Activated CD8-positive, alpha-beta T cell treated with anti-CD3 and anti-CD28 coated beads for 36 hours (primary cell): ENCODE measurements at places on chromosomes 2 and 18.

- DNase-seq = no peak
Measured at GRCh38 chr2:38613126-38613848, 10.6 kb upstream of the HNRNPLL start.

GRCh38 chr2:67627456-67628207 lies 230.5 kb downstream of the ETAA1 start:
- DNase-seq = no peak

DNA sequence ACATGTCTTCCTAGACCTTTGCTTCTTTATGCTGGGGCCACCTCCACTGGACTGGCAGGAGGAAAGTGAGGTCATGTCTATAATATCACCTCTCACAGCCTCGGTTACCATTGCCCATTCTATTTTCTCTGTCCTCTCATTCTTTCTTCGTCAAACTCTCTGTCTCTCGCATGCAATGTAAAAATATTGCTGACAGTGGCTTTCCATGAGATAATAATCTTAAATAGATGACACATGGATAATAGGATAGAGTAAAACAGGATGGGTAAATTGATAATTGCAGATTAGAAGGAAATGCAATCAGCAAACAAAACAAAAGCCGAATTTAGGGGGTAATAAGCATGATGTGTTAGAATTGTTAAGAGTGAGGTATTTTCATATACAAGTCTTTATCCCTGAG lies 215.7 kb upstream of the PARD3B start:
- no peak for DNase-seq

- DNase-seq = peak; percentile 91
Measured at GRCh38 chr2:46943881-46944798, 28.5 kb upstream of the MCFD2 start.

DNA sequence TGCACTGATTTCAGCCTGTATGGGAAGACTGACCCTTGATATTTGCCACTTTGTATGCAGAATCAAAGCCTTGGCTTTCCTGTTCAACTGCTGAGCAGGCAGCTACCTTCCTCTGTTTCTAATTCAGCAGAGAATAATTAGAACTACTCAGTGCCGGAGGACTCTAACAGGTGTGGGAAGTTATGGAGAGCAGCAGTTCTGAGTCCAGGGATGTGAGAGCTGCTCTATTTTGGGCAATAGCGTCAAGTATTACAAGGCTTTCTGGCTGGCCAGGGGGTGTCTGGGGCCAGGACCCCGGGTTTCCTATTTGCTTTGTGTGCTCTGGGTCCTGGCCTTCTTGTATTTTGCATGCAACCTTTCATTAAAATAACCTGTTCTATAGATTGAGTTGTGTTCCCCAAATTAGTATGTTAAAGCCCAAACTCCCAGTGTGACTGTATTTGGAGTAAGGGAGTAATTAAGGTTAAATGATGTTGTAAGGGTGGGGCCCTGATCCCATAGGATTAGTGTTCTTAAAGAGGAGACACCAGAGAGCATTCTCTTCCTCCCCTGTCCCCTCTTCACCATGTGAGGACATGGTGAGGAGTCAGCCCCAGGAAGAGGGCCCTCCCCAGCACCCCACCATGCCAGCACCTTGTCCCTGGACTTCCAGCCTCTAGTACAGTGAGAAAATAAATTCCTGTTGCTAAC lies 5.6 kb upstream of the NTSR2 start:
- DNase-seq = no peak

DNA sequence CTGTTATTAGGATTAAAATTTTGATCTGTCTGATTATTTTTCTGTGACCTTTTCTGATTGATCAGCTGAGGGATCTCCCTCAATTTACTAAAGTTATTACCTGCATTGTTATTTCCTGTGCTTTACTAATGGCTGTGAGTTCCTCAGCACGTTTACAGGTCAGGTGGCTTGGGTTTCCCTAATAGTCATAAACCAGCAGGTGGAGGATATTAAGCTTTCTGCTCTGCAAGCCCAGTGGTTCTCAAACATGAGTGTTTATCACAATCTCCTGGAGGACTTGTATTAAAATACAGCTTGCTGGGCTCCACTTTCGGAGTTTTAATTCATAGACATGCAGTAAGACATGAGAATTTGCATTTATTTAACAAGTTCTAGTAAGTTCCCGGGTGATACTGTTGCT lies 22.4 kb upstream of the UGP2 start:
- DNase-seq = no peak

GRCh38 chr2:161238560-161239325 lies 69.5 kb upstream of the PSMD14 start:
- peak; percentile 76 for DNase-seq

DNA sequence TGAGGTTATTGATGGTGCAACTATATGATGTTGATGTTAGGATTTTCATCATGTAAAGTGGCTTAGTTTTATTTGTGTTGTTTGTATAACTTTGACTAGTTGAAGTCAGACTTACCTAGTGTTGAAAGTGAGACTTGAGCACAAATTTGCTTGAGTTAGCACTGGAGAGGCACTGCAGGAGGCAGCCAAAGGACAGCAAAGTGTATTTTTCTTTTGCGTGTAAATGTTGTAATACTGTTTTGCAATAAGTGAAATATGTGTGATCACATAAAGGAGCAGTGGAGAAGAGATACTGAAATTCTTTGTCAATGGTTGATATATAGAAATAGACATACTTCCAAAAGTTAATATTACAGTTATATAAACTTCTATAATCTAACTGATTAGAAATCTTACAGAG lies 332.0 kb upstream of the RAB12 start:
- DNase-seq = no peak

- DNase-seq = peak; percentile 48
Measured at GRCh38 chr2:207768168-207768865, 1.4 kb downstream of the FZD5 start.

DNA sequence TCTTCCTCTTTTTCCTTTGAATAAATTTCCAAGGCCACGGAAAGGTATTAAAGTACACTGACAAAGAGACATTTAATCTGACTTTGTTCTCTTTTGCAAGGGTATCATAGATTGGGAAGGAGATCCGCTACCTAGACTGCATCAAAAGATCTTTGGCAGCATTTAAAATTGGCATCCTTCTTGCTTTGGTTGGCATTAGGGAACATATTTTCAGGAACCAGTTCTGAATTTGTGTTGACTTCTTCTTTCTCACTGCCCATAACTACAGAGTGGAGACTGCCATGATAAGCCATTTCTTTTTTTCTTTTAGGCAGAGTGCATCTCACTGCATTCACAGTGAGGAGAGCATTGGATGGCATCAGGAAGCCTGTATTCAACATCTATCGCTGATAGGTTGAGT lies 83.4 kb downstream of the DOCK10 start:
- DNase-seq = no peak

DNA sequence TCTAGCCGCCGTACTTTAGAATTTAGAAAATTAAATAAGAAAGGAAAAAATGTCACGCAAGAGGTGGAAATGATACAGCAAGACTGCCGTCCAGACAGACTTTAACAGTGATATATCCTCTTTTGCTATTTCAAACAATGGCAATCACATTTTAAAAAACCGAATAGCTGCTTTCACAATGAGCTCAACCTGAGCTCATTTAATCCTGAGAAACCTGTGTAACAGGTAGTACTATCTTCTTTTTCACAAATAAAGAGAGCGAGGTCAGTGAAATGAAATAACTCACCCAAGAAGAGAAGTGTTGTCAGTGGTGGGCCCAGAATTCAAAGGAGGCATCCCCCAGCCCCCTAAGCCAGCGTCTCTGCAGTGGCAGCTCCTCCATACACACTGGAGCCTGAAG lies 60.7 kb upstream of the DAPL1 start:
- DNase-seq = no peak

DNA sequence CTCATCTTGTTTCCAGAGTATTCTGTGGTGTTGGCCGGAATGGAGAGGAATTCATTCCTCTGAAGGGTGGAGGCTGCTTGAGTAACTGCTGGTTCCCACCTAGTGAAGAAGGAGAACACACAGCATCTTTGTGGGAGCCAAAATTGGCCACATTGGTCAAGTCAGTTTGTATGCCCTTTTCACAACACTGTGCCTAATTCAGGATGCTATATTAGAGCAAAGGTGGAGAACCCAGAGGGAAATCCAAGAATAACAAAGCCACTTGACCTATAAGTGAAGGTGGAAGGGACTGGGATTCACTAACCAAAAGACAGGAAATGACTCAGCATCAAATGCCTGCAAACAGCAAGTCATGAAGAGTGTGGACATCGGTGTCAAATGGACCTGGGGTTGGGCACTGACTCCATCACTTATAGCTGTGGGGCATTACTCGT lies 27.3 kb upstream of the MLPH start:
- no peak for DNase-seq

GRCh38 chr18:45525301-45525700 lies 90.0 kb upstream of the SLC14A2 start:
- no peak for DNase-seq

DNA sequence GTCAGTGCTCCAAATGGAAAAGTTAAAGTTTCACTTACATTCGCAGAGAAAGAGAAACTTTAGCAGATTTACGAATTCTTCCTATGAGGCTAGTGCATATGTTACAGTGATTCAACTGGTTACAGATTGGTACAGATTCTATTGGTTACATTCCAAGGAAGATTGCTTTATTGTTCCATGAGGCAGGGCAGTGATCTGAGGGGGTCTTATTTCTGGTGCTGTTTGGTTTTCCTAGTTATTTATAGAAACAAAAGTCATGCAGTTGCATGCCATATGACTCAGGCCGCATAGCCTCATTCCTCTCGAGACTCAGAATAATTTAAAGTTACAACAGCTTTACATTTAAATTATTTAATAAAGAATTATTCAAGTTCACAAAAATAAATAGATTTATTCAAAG lies 385.4 kb upstream of the SYT4 start:
- DNase-seq = no peak

DNA sequence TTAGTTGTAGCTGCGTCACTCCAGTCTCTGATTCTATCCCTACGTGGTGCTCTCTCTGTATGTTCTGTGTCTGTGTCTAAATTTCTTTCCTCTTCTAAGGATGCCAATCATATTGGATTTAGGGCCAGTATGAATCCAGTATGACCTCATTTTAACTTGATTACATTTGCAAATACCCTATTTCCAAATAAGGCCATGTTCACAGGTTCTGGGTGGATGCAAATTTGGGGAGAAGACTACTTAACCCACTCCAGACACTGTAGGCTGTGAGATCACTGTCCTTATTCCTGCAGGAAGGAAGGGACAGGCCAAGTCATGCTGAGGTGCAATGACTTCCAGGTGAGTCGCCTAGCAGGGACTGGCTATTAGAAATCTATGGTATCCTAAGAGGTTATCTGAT lies 272.2 kb downstream of the CELF4 start:
- DNase-seq = no peak

GRCh38 chr2:132645176-132645575 lies 24.8 kb downstream of the LYPD1 start:
- DNase-seq = no peak

- no peak for DNase-seq
Measured at GRCh38 chr2:231676243-231676642, 32.1 kb upstream of the PTMA start.

- DNase-seq = peak; percentile 32
Measured at GRCh38 chr18:35770376-35771014, 189.0 kb downstream of the GALNT1 start.

GRCh38 chr18:53070788-53071187 lies 730.8 kb downstream of the DCC start:
- DNase-seq = no peak

DNA sequence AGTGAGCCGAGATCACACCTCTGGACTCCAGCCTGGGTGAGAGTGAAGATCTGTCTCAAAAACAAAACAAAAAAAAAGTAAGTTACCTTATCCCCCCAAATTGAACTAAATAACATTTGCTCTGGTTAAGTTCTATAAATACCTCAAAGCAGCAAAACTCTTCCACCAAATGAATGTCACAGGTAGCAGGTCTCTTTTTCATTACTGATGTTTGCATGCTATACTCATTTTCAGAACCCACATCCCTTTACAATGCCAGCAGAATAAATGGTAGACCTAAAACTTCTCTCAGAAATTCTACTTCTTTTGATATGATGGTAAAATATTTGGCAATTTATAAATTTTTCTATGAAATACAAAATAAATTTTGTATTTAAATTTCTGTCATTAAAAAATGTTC lies 22.3 kb downstream of the INO80D start:
- DNase-seq = no peak

GRCh38 chr2:226691255-226691654 lies 108.4 kb downstream of the IRS1 start:
- DNase-seq = no peak

- DNase-seq = no peak
Measured at GRCh38 chr18:58161659-58162058, 117.6 kb downstream of the NEDD4L start.

DNA sequence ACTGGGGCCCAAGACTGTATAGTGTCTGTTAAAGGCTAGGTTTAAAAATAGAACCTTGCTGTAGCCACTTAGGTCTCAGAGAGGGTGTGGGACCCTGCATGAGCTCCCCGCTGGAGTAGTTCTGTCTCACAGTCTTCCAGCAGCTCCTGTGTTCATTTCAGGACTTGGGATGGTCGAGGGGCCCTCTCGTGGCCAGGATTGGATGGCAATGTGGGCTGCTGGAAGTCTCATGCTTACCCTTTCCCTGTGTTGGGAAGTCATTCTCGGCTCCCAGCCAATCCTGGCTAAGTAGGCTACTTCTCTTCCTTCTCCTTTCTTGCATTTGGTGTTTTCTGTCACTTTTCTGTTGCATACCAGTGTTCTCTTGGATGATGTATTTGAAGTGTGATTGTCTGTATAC lies 284.0 kb upstream of the GCFC2 start:
- no peak for DNase-seq

- DNase-seq = no peak
Measured at GRCh38 chr18:48252525-48252924, 156.7 kb downstream of the ZBTB7C start.

GRCh38 chr2:171056307-171056706 lies 104.4 kb downstream of the TLK1 start:
- DNase-seq = no peak
